ENCODE measurements at places on chromosomes 7 and 10.

DNA sequence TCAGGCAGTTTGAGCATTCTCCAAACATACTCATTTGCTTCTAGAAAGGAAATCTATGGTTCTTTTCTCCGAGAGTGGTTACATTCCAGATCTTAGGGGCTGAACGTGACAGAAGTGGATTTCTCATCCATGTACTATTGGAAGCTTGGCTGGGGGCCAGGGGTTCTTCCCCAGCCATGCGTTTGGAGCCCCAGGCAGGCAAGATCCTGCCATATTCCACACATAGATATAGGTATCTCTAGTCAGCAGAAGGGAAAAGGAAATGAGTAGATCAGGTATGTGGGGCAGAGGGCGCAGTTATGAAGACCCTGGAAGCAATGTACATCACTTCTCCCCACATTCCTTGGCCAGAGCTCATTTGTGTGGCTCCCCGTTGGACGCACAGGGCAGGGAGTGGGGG, 299.8 kb downstream of the CCDC3 start:
- no peak for DNase-seq

- DNase-seq, result no peak
These were observed 91.2 kb downstream of the ZNF22 start for GRCh38 chr10:45091968-45092367.

DNA sequence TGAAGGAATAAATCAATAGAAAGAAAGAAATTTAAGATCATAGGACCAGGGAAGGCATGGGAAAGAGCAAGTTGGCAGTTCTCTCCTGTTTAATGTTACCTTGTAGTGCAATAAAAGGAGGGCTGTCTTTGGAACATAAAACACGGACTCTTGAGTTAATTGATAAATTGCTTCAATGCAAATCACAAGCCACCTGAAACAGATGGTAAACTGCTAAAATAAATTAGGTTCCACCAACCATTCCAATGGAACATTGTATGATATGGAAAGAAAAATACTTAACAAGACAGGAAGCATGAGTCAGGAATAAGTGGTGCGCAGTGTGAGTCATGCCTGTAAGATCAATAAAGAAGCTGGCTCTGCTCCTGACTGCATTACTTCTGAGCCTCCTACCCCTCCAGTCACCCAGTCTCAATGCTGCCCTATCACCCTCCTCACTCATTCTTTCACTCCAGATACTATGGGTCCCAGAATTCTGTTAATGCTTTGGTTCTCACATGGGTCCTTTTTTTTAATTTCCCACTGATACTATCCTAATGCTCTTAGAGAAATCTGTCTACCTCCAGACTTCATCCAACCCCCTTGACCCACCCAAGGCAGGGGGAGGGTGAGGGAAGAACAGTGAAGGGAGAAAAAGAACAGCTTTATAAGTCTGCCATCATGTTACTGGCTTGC, 78.9 kb downstream of the LRRC17 start:
- DNase-seq, result no peak

- no peak for DNase-seq
These were observed 133.5 kb downstream of the VIPR2 start for GRCh38 chr7:159010937-159011721.

DNA sequence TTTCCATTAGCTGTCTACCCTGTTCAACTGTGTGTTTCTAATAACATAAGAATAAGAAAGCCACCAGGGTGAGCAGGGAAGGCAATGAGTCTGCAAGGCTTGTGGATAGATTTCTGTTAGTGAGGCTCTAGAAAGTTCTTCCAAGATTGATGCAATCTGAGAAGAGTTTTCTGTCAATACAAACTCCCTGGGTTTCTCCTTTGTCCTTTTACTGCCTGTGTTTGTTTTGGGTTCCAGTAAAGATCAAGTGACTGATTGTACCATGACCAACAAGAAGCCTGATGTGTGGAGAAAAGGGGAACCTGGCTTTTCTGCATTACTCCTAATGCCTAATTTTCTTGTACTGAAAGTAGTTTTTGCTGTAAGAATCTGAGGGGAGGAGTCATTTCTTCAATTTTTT, 139.9 kb downstream of the CFTR start:
- no peak for DNase-seq

GRCh38 chr10:86261941-86262687, 104.5 kb downstream of the GRID1 start:
- no peak for DNase-seq

DNA sequence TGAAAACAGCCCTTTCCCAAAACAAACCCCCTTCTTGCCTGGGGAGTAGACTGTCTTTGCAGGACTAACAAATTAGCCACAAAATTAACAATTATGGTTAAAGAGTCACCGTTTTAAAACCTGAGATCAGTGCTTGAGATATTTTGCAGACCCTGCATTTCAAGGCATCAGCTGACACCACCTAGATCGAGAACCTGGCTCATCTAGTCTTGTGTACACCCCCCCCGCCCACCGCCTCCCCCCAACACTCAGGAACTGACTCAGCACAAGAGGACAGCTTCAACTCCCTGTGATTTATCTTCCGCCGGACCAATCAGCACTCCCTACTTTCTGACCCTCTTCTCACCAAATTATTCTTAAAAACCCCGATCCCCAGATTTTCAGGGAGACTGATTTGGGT, 737.1 kb downstream of the PHTF2 start:
- DNase-seq, result no peak

GRCh38 chr7:133873631-133874030, 253.5 kb upstream of the LRGUK start:
- no peak for DNase-seq

- no peak for DNase-seq
These were observed 60.0 kb downstream of the ATXN7L1 start for GRCh38 chr7:105816266-105816843.

DNA sequence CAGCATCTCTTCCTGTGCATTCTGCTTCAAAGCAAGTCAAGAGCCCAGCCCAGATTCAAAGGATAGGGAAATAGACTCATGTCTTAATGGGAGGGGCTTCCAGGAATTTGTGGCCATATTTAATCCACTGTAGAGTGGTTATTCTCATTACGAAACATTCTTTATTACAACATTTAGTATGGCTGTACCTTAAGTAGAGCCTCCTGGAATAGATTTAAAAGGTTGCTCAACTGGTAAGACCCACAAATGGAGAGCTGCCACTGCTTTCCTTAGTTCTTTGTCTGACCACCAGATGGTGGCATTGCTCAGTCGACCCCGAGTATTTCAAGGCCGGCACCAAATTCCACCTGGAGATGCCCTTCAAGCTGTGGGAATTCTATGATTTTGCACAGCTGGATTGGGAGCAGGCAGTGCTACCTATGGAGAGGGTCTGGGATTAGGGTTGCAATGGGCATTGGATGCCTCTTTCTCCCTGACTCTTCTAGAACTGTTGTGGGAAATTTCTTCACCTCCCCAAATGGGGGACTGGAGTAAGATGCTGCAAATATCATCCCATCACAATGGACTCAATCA, 102.2 kb downstream of the RBM20 start:
- DNase-seq, result no peak

- no peak for DNase-seq
These were observed 545.4 kb upstream of the FZD8 start for GRCh38 chr10:36187380-36188079.

GRCh38 chr7:30274641-30275040, 9.8 kb upstream of the ZNRF2 start:
- no peak for DNase-seq

DNA sequence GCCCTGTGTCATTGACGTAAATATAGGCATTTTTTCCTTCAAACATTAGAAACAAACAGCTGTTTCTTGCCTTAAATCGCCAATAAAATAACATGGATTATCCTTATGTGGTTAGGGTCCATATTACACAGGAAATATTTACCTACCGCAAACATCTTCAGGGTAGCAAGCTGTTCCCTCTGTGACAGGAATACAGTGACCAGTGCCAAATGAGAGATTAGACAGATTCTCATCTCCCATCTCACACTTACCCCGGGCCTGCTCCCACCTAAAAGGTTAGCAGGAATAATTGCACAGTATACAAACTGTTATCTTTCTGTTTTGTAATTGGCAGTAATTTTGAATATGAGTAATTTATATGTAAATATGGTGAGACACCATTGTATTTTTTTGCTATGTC, 16.5 kb downstream of the MKI67 start:
- no peak for DNase-seq

- no peak for DNase-seq
These were observed 10.2 kb downstream of the NOS3 start for GRCh38 chr7:151000897-151001495.

DNA sequence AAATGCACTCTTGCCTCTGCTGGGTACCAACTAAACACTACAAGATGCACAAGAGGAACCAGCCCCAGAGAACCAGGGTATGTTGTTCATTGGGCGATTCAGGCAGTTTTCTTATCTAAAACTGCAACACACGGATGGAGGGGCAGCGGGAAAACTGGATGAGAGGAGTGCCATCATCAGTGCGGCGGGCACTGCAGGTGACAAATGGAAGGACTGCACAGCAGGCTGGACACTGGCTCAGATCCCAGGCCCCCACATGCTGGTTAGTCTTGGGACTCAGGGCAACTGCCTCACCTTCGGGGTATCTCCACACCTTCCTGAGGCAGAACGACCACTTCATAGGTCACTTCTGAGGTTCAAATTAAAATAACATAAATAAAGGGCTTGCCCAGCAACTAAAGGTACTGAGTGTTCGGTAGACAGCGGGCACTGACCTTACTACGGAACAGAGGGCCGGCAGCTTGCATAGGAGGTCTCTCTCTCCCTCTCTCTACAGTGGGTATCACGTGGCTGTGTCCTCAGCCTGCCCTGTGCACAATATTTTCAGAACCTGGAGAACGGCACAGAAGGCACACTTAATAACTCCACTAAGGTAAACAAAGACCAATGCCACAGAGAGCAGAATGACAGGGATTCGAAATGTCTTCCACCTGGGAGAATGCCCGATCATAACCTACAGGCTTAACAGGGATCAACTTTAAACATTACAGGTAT, 72.1 kb downstream of the GRB10 start:
- no peak for DNase-seq

DNA sequence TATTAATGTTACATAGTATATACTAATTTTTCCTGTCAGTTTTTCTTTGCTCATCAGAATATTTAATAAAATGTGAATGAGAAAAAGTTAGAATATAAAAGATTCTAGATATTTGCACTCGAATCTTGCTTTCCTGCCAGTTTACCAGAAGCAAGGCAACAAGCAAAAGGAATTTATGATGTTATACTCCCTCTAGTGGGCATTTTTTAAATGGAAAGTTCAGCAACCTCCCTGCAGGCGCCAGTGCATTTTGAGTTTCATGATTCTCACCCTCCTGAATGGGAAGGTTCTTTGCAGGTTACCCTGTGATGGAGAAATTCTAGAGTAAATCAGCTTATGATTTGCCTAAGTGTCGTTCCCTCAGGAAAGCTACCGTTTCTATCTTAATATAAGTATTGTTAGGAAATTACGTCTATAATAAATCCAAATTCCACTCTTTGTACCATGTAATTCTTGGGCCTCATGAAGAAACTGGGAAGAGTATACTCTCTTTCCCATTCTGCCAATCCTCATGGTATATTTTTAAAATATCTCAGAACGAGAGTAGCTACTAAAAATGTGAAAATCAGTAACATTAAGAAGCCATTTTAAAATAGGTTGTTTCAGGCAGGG, 350.0 kb downstream of the CRPPA start:
- DNase-seq, result no peak

- DNase-seq, result no peak
These were observed 33.3 kb downstream of the FOXK1 start for GRCh38 chr7:4715410-4715776.

DNA sequence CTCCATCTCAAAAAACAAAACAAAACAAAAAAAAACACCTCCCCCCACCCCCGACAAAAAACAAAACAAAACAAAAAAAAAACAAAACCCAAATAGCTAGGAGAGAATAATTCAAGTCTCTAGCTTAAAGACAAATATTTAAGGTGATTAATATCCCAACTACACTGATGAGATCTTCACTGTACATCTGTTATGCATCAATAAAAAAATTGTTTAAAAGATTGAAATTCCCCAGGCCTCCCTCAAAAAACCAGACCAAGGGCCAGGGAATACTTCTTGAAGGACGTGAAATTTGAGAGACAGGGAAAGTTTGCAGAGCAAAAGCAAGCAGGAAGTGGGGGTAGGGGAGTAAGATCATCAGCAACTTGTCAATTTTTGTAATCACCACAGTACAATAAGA, 232.6 kb downstream of the REEP3 start:
- DNase-seq, result no peak

GRCh38 chr7:140595468-140596092, 45.0 kb downstream of the DENND2A start:
- no peak for DNase-seq

- no peak for DNase-seq
These were observed 492.9 kb downstream of the TNS3 start for GRCh38 chr7:47089068-47089417.

DNA sequence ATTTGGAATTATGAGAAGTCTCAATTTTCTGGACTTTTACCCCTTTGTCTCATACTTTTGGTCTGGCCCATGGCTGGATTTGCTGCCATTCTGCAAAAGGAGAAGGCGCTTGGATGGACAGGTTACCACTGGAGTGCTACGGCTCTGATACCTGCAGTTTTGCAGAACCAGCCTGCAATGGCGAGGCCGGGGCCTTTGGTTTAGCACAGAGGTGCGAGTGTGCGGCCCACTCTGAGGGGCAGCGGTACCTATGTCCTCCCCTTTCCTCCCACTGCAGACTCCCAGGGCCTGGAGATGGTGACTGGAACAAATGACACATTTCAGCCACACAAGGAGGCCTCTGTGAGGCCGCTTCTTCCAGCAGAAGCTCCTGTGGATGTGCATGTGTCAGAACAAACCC, 11.9 kb downstream of the ZNF777 start:
- DNase-seq, result no peak

GRCh38 chr7:38318803-38319416, 45.5 kb upstream of the TARP start:
- no peak for DNase-seq

GRCh38 chr10:111354859-111355258, 278.0 kb downstream of the ADRA2A start:
- DNase-seq, result no peak

GRCh38 chr10:27192284-27192683, 37.1 kb downstream of the MASTL start:
- no peak for DNase-seq

DNA sequence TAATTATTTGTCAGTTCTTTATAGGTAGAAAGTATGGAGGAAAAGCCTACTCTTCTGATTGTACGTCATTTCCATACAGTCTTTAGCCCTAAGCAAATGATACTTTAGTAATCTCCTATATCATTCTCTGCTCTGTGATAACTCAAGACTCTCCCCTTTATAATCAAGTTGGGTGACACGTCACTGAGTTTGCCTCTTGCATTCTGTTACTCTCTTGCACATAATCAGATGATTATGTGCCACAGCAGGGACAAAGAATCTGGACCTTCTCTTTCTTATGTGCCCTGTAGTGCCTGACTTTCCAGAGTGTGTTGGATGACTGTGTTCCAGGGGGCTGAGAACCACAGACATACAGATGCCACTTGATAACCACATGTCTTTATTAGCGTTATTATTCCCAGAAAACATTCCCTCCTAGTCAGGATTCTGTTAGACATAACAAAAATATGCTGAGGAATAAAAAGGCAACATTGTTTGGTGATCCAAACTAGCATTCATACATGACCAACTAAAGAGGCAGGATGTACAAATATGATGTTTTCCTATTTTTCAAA, 116.4 kb upstream of the HGF start:
- DNase-seq, result no peak
